ENCODE measurements at places on chromosomes 11 and 22.

DNA sequence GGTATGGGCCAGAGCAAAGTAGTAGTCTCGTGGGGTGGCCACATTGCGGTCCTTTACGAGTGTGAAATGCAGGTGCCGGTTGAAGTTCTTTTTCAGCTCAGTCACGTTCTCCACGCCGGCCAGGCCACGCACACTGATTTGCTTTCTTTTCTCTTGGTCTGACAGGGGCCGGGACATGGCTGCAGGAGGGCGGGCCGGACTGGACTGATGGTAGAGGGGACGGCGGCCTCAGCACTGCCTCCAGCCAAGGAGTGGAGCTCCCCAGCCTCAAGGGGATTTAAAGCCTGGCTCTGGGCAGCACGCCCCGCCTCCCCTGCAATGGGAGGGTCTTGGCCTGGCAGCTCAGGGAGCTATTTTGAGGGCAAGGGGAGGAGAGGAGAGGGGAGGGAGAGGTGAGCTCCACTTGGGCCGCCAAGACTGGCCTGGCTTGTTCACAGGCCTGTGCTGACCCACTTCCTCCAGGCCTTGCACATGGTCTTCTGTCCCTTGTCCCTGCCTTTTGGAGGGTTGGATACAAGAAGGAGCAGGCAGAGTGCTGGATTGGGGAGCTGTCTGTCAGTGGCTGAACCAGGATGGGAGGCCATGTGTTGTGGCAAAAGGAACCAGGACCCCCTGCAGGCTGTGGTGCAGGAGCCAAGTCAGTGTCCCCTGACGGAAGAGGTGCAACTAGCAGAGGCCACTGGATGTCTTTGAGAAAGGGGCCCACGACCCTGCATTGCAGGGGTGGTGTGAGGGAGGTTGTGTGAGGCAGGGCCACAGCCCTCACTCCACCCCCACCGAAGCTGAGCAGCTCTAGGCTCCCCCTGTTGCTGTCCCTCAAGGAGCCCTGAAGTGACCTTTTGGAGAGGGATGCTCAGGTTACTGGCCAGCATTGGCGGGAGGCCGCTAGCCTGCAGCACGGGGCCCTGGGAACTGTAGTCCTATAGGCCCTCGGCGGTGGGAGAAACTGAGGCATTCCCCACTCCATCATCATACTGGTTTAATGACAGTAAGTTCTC lies at the start of gene PYGM:
TSS of gene PYGM (minus strand) at position 253 of the 998 bp plus-strand sequence. CDS start at position 177, 76 bp downstream.
- DNase-seq, result no peak

- peak; percentile 9 for DNase-seq
Measured at GRCh38 chr11:9861860-9862725, 198.2 kb downstream of the SWAP70 start.

- DNase-seq, result no peak
Measured at GRCh38 chr11:133234883-133235282, 297.4 kb downstream of the OPCML start.

DNA sequence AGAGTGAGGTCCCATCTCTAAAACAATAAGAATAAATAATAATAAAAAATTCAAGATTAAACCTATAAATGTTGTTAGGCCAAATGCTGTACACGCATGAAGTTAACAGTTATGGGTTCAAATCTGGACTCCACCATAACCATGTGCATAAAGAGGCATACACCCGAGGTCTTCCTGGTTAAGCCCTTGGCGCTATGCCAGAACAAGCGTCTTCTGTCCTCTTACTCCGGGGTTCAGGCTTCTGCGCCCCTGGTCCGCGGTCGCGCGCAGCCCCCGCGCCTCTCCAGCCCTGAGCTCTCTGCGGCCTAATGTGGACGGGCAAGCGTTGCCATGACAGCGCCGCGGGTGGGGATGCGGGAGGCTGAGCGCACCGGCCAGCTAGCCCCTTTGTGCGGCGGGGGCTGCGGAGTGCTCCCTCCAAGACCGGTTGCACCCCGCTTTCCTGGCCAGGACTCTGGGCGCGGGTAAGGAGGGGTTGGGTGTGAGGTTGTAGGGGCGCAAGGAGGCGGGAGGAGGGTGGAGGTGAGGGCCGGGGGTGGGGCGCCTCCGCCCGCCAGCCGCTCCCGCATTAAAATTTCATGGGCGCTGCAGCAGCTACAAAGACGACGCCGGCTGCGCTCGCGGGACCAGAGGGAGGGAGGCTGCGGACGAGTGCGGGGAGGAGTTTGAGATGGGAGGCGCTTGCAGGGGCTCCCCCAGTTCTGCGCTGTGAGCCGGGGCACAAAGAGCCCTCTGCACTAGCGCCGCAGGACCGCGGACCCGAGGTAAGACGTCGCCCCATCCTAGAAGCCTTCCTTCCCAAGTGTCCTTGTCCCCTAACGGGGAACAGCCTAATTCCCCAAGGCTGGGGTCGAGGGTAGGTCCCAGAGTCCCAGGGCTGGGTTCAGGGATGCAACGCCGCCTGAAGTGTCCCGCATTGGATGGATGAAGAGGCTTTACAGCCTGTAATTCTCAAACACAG lies at the start of gene MIAT:
TSS of gene MIAT (plus strand) at position 698 of the 961 bp plus-strand sequence.
- DNase-seq, result peak; percentile 69

DNA sequence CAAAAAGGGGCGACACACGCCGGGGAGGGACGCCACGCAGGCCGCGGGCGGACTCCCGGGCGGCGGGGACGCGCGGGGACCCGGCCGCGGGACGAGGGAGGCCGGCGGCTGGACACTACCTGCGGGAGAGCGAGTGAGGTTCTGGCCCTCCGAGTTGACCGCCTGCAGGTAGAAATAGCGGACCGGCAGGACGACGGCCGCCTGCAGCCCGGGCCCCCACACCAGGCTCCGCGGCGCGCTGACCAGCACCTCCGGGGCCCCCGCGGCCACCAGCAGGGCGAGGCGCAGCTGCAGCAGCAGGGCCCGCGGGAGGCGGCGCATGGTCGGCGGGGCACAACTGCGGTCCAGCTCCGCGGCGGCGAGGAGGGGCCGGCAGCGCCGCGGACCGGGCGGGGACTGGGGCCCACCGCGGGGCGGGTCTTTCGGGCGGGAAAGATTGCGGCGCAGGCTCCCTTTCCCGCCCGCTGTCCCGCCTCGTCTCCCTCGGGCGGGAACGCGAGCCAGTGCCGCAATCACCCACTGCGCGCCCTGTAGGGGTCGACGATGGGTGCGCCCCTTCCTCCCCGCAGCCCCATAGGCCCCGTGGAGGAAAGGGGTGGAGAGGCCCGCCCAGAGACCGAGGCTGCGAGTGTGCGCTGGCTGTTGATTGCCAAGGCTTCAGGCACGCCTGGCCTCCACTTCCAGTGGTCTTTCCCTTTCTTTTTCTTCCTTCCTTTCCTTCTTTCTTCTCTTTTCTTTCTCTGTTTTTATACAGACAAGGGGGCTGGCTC lies at the start of gene POGLUT3:
TSS of gene POGLUT3 (minus strand) at position 339 of the 770 bp plus-strand sequence. CDS start at position 321, 18 bp downstream.
- DNase-seq, result peak; percentile 42
